Posterior cingulate gyrus (tissue), 11 donors: ENCODE measurements at places on chromosomes 16 and 17.

DNA sequence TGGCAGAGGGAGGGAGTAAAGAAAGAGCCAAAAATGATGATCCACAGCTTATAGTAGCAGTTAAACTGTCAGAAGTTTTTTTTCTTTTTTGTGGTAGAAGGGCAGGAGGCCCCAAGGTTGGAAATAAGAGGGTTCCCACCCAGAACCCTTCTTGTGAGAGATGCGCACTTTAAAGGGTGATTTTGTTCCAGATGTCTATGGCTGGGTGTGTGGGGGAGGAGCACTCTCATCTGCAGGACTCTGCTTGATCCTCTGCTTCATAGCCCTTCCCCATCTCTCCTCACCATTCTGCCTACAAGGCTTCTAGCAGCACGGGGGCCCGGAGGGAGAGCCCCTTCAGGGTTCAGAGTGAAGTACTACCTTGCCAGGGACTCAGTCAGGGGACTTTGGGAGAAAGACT is 6.4 kb downstream of the ATXN1L start:
- DNase-seq, result no peak

DNA sequence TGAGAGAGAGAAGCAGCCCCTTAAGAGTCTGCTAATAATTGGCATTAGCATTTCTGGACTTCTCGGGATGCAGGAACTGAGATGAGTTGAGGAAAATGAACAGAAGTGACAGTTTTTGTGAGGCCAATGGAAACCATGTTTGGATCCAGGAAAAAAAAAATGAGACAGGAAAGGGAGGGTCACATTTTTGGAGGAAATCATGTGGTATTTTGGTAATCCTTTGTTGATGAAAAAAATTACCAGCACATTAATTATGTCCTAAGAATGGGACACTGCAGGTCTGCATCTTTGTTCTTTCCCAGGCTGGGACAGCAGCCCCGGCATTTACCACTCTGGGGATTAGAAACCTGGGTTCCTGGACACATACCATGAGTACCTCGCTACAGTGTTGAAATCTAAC is 109.9 kb upstream of the ZFHX3 start:
- no peak for DNase-seq

DNA sequence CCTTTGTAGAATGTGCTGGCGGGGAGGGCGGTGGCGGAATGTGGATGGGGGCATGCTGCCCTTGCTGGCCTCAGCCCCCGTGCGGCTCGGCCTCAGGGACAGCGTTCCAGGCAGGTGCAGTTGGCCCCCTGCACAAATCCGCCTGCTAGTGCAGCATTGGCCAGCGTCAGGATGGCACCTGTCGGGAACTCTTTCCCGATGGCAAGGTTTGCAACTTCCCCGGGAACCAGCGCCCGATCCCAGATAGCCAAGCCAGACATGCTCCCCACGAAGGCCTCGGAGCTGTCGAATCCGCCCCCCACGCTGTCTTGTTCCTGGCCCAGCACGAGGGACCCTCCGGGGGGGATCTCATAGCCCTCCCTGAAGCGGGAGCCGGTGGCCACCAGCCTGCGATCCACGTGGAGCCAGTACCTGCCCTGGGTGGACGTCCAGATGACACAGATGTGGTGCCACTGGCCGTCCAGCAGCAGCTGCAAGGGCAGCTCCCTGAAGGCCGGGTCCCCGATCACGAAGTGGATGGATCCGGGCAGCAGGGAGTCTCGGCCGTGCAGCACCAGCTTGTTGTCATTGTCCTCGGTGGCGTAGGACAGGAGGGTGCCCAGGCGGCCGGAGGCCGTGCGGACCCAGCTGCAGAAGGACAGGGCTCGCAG is 2.8 kb downstream of the PTX4 start:
- no peak for DNase-seq

DNA sequence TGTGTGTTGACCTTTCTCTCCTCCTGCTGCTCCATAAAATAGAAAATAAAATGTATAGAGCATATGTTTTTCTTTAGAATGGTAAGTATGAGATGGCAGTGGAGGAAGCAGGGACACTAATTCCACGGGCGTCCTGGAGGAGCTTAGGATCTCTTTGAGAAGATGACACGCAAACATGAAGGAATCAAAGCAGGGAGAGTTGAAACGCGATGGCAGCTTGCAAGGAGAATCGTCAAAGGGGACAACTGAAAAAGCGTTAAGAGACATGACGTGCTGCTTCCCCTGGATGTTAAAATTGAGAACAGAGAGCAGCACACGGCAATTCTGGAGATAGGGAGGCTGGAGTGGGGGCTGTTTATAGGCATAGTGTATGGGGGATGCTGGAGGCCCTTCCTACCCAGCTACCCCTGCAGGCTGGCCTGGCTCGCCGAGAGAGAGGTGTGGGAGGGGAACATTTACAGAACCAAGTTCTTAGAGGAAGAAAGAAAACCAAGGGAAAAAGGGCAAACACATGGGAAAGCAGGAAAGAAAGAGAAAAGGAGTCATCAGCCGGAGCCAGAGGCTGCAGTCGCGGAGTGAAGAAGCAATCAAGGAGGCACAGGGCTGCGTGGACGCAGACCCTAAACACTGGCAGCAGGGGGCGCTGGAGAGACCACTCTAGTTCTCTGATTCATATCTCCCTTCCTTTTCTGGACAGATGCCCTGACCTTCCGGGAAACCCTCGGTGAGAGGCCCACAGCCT is 55.8 kb downstream of the MYH13 start:
- DNase-seq, result peak; percentile 21

- no peak for DNase-seq
Measured at GRCh38 chr17:74654742-74655141, 31.2 kb upstream of the CD300E start.

DNA sequence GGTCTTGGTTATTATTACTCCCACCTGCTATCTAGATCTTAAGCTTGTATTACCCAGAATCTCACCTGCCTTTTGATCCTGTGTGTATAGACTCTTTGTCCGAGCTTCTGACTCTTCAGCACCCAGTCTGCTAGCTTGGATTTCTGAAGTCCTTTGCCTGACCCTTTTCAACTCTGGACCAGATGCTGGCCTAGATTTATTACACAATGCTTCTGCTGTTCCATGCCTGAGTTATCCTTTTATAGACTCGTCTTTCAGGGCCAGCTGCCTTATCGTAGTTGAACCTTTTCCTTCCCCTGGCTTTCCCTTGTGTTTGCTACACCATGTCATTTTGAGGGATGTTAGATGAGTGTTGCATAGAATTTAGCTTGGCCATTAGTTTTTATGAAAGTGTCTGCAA is 32.6 kb downstream of the RHOT1 start:
- DNase-seq, result no peak

DNA sequence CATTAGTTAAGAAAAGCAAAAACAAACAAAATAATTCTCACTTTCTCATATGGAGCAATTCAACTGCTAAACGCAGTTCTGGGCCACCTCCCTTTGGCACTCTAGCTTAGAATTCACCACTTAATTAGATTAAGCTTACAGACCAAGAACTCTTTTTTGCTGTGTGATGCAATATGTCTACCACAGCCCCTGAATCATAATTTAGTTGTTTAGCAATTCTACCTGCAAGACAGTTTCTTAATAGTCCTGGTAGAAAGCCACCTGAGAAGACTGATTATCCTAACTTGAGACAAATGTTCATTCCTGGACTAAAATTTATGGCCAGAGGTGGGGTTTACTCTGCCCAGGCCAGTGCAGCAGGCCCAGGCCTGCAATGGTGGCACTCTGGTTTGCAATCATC is 205.9 kb downstream of the HS3ST3A1 start:
- no peak for DNase-seq

GRCh38 chr16:8763899-8764298 is 33.5 kb downstream of the TMEM186 start:
- no peak for DNase-seq

- DNase-seq, result no peak
Measured at GRCh38 chr16:79740252-79740651, 139.7 kb upstream of the MAF start.

GRCh38 chr17:15237106-15237425 is 28.1 kb downstream of the PMP22 start:
- DNase-seq, result no peak

- no peak for DNase-seq
Measured at GRCh38 chr16:26413780-26414179, 652.9 kb upstream of the C16orf82 start.

DNA sequence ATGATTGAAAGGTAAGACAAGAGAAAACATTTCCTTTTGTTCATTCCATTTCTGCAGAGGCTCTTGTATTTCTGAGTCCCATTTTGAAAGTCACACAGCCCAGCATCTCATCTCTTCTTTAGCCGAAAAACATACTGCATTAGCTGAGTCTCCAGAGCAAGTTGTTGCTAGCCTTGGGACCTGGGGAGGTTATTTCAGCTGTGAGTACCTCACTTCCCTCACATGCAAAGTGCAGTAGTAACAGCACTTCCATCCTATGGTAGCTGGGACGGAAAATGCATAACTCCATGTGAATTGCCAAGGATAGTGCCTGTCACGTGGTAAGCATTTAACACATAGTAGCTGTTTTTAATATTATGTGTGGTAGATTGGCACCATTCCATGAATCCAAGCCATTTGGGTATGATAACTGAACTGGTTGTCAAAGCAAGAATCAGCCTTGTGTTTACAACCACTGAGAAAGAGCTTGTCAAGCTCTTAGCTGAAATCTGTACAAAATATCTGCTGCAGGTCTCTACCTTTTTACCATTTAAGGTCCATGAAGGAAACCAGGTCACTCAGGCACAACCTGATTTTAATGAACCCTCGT is 345.7 kb downstream of the CDH13 start:
- no peak for DNase-seq

- DNase-seq, result no peak
Measured at GRCh38 chr16:57690782-57691471, 3.7 kb upstream of the DRC7 start.

DNA sequence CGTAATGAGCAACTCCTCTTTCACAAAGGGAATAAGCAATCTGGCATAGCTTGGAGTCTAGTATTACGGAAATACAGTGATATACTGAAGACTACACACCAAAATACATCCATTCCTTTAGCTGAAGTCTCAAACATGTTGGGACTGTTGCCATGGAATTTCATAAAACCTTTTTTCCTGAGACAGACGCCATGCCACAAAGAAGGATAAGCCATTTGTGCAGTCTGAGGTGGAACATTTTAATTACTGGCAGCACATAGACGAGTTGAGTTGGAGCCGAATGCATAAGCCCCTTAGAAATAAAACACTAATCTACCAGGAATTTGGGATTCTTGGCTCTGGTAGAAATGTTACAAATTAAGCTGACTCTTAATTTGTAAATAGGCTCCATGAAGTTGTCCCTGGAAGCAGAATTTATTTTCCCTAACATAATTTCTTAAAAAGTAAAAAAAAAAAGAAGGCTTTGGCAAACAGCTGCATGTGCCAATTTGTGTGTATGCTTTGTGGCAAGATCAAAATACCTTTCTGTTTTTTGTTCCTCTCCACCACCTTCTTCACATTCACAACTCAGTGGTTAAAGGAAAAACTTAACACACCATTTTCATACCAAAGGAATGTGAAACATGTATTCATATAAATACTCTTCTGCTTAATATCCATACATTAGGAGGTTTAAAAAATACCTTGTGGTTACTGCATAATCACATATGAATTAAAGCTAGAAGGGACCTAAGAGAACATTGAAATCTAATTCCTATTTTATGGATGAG is 25.5 kb downstream of the GRB7 start:
- DNase-seq, result no peak

DNA sequence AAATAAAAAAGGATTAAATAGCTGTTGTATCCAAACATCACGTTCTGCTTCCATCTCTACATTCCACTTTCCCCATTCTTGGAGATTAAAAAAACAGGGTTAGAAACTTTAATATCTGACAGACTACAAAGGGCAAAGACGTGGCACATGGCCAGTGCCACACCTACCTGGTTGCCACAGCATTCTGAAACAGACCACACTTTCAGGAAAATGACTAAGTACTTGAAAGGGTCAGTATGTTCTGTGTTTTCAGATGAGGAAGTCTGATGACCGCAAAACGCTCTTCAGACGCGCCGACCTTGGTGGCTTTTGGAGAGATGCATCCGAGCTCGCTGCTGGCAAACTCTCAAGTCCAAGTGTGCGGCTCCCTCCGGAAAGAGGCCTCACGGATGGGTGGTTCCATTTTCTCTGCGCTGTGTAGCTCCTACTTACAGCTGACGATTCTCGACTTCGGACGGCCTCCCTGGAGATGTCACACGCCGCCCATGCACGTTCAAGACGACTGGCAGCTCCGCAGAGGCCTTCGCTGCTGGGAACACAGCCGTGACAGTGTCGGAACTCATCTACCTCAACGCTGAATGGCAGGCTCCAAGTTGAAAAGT is 15.5 kb downstream of the MAP1LC3B start:
- DNase-seq, result no peak

GRCh38 chr17:9635340-9635739 is 10.0 kb upstream of the USP43 start:
- DNase-seq, result no peak

DNA sequence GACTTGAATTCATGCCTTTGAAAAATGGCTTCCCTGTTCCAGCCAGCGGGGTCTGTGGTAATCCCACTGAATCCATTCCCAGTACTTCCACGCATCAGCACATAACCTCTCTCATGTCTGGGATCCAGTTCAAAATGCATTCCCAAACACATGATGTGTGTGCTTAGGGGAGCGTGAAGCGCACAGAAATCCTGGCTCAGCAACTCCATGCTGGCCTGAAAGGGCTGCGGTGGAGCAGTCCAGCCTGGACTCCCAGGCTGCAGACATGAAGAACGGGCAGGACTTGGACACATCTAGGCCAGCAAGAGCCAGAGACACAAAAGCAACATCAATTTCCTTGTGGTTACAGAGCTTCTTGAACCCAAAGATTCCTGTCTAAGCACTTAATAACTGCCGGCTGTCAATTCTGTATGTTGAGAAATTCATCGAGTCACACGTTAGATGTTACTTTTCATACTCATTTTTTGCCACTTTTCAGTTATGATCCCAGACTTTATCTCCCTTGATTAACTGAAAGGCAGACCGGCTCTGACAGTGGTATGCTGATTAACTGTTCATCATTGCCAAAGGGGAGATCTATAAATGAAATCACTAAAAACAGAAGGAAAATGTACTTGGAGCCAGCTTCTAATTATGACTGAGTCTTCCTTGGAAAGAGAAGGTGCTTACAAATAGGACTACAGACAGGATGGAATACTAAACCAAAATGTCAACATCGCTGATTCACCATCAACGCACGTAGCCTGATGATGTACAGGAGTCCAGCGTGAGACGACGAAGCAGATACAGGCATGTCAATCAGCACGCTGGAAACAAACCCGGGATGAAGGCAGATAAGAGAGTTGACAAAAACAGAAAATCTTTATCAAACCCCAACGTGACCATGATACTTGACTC is 23.0 kb downstream of the NSMCE1 start:
- DNase-seq, result peak; percentile 69

DNA sequence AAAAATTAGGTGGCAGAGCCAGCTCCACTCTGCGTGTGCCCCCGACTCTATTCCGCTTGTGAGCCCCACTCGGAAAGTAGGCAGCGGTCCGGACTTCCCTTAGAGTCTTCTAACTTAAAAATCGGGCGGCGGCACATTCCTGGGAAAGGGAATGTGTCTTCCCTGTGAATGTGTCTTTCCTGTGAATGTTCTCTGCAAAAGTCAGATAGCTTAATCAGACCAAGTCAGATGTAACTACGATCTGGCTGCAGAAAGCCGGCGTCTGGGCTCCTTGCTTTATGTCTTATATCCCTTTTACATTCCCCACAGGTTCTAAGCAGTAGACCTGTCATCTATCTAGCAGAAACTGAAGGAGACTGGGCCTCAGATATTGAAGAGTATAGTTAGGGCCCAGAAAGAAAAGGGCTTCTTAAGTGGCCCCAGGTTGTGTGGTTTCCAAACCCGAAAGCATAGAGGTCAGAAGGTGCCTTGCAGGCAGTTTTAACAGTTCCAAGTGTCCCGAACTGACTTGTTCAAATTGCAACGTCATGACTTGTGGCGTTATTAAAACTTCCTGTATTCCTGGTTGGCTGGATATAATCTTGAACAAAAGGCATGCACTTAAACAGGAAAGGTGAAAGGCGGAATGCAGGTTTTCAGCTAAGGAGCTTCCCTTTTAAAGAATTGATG is 601 bp downstream of the PHKB start:
- no peak for DNase-seq
